ENCODE measurements at places on chromosomes 6 and 20. TPM values are rescaled to one million over a fixed set of nuclear protein-coding genes. Genes with fewer than 3 reads are reported as not detected.

DNA sequence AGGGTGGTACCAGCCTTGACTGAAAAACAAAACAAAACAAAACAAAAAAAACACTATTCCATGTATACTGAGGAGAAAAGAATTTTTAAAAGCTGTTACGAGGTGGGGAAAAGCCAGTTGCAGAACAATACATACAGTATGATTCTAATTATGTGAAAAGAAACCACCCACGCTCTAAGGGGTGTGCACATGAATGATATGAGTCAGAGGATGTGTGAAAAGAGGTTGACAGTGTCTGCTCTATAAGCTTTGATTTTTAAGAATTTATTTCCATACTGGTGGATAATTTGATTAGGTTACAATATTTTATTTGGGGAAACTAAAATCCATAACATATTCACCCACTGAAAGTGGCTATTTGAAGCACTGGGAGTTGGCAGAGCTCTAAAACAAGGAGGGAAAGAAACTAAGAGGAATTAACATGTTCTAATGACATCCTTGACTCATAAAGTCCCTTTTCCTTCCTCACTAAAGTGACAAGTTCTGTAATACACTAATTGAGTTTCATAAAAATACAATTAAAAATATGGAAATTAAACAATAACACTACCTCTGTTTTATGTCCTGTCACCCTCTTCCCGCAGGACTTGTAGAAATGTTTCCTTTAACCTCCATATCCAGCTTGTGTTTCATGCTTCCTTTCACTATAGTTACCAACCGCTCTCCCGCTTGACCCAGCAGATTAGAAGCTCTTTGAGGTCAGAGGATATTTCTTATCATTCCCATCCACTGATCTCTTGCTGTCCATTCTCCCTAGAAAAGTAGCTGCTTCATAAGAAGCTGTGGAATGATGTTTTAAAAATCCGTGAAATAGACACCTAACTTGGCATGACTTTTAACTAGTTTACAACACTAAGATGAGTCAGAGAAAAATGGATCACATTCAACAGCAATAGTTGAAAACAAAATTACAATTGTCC, 118.6 kb upstream of the CCDC28A start:
- H3K27ac ChIP-seq, result no peak overlapping the region
- no peak overlapping the region for H3K4me3 ChIP-seq
- peak; percentile 3 for DNase-seq
- no peaks in the 10 kb centered on the region for H3K36me3 ChIP-seq
- no peaks in the 10 kb centered on the region for H3K27me3 ChIP-seq

DYNLRB1 gene
- 153 TPM for total RNA-seq

- peak; percentile 71 for DNase-seq
- no peaks in the 10 kb centered on the region for H3K36me3 ChIP-seq
- no peak overlapping the region for H3K27ac ChIP-seq
- no peak overlapping the region for H3K4me3 ChIP-seq
- H3K4me1 ChIP-seq, result peaks cover 4% of the 10 kb centered on the region
Observed at GRCh38 chr6:84417260-84417659, 189.8 kb upstream of the CEP162 start.

DNA sequence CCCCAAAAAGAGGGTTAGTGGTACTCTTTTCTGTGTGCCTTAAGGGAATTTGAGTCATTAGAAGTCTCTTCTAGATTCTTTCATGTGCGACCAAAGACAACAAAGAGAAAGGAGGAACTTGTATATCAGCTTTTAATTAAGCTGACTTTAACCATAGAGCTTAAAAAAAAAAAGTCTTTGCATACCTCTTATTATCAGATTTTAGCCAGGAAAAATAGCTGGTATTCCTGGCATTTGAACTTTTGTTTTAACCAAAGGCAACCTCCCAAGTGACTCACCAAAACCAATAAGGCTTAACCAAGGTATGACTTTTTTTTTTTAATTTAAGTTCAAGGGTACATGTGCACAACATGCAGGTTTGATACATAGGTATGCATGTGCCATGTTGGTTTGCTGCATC, 375.0 kb downstream of the CDC5L start:
- no peaks in the 10 kb centered on the region for H3K36me3 ChIP-seq
- DNase-seq, result no peak
- H3K27ac ChIP-seq, result no peak overlapping the region
- H3K4me3 ChIP-seq, result no peak overlapping the region
- no peaks in the 10 kb centered on the region for H3K4me1 ChIP-seq
